ENCODE measurements at places on chromosomes 3 and 15. TPM values are rescaled to one million over a fixed set of nuclear protein-coding genes. Genes with fewer than 3 reads are reported as not detected.
A peak's percentile ranks its signal among the peaks of the same experiment; 100 is the strongest.

NISCH gene
- 235 TPM for total RNA-seq

SMAD6 gene
- 176 TPM for total RNA-seq

STARD5 gene
- 5.9 TPM for total RNA-seq

- H3K27ac ChIP-seq, result no peak overlapping the region
- peaks cover 28% of the 10 kb centered on the region for H3K4me1 ChIP-seq
- H3K4me3 ChIP-seq, result no peak overlapping the region
- no peak for DNase-seq
- H3K36me3 ChIP-seq, result no peaks in the 10 kb centered on the region
- peaks cover 8% of the 10 kb centered on the region for H3K27me3 ChIP-seq
These were observed 33.3 kb downstream of the CA12 start for GRCh38 chr15:63348392-63348791.

DNA sequence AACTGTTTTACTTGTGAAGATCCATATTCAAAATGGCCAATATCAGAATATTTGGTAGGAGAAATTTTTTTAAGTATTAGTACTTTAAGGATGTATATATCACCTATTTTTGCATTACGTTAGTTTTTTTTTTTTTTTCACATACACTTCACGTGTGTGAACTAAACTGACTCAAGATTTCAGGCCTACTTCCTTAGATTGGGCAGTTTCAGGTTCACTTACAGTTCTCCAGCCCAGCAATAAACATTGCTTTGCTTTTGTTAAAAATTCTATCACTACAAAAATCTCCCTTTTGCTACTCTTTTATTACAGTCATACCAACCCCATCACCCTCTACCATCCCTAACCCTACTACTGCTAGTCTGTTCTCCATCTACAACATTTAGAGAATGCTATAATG, 183.6 kb downstream of the KCNH8 start:
- DNase-seq, result no peak
- H3K36me3 ChIP-seq, result no peaks in the 10 kb centered on the region
- H3K27ac ChIP-seq, result no peak overlapping the region
- no peaks in the 10 kb centered on the region for H3K4me1 ChIP-seq
- no peaks in the 10 kb centered on the region for H3K27me3 ChIP-seq

GRCh38 chr3:184596886-184597575, 35.4 kb downstream of the EPHB3 start:
- peaks cover 83% of the 10 kb centered on the region for H3K4me1 ChIP-seq
- no peak overlapping the region for H3K4me3 ChIP-seq
- no peaks in the 10 kb centered on the region for H3K27me3 ChIP-seq

- H3K4me3 ChIP-seq, result no peak overlapping the region
- peak overlapping the region; percentile 59 for H3K27ac ChIP-seq
- H3K36me3 ChIP-seq, result no peaks in the 10 kb centered on the region
- DNase-seq, result no peak
- peaks cover 64% of the 10 kb centered on the region for H3K4me1 ChIP-seq
- peaks cover 4% of the 10 kb centered on the region for H3K27me3 ChIP-seq
These were observed 52.5 kb downstream of the CYP11A1 start for GRCh38 chr15:74314795-74315438.

- H3K4me3 ChIP-seq, result no peak overlapping the region
- no peak for DNase-seq
- H3K27ac ChIP-seq, result no peak overlapping the region
These were observed 173.6 kb upstream of the LYSMD4 start for GRCh38 chr15:99906793-99907192.

GRCh38 chr15:65450556-65450955, 27.8 kb upstream of the IGDCC4 start:
- no peaks in the 10 kb centered on the region for H3K4me1 ChIP-seq
- H3K36me3 ChIP-seq, result peaks cover 22% of the 10 kb centered on the region
- no peaks in the 10 kb centered on the region for H3K27me3 ChIP-seq

Measured in mesothelial cell of epicardium (in vitro differentiated cells).